ENCODE measurements at places on chromosomes 5 and 9.

GRCh38 chr9:70030156-70030555, 13.5 kb upstream of the MAMDC2 start:
- no peak for DNase-seq

DNA sequence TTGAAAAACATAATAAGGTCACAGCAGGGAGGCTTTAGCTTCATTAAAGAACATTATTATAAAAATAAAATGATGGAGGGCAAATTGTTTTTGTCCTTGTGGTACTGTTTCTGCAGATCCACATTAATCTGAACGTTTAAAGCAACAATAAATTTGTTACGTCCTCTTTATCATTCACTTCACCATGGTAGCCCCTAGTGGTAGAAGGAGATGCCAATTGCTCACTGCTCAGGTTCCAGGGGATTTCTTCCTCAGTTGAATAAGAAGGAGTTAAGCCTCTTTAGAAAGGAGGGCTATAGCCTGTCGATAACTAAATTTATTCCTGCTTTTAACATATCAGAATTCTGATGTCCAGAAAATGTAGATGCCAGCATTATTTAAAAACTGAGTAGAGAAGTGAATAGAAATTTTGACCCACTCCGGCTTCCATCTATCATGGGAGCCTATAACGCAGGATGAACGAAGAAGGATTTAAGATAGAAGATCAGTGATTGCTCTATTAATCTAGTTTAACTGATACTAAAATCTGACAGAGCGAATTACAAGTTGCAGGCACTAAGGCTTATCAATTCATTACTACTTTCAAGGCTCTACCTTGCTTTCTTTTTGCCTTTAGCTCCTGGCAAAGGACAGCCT, 692.3 kb downstream of the PTPRD start:
- peak; percentile 52 for DNase-seq

- DNase-seq = no peak
Observed at GRCh38 chr5:78705826-78706225, 57.3 kb upstream of the LHFPL2 start.

DNA sequence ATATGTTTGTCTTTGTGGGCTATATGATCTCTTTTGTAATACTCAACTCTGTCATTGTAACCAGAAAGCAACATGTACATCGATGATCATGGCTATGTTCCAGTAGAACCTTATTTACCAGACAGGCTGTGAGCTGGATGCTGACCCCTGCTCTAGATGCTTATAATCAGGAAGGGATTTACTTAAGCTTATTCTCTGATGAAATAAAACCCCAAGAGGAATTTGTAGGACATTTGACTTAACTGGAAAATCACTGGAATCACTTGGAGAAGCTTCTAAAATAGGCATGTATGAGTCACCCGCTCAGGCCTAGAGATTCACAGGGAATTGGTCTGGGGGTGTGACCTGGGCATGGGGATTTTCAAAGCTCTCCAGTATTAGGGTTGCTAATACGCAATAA, 285.8 kb upstream of the ZNF608 start:
- DNase-seq = no peak

GRCh38 chr9:78041971-78042370, 10.4 kb upstream of the GNAQ start:
- DNase-seq = no peak

GRCh38 chr5:165834891-165835290, 2329.5 kb downstream of the MAT2B start:
- DNase-seq = no peak

- DNase-seq = no peak
Observed at GRCh38 chr5:150024346-150024984, 23.9 kb downstream of the HMGXB3 start.

GRCh38 chr5:148012801-148013200, 51.0 kb upstream of the SPINK5 start:
- DNase-seq = no peak

Data from DMS79 treated with DMSO at 0.1 percent for 48 hours (cell line).